Subcutaneous adipose tissue (tissue), 4 donors: ENCODE measurements at places on chromosomes 12 and 14. TPM values are rescaled to one million over a fixed set of nuclear protein-coding genes. Genes with fewer than 3 reads are reported as not detected.

P3H3 gene
- total RNA-seq, result 5.7 TPM

PRIMA1 gene
- total RNA-seq, result 1.3 TPM

AQP5 gene
- not detected for total RNA-seq

C14orf180 gene
- total RNA-seq, result 333 TPM

PLEK2 gene
- not detected for total RNA-seq

KRT83 gene
- not detected for total RNA-seq

ITGA7 gene
- total RNA-seq, result 219 TPM

RNASE1 gene
- 1,425 TPM for total RNA-seq
